NCI-H2029 treated with DMSO at 0.1 percent for 48 hours (cell line): ENCODE measurements at places on chromosomes 11 and 22.

DNA sequence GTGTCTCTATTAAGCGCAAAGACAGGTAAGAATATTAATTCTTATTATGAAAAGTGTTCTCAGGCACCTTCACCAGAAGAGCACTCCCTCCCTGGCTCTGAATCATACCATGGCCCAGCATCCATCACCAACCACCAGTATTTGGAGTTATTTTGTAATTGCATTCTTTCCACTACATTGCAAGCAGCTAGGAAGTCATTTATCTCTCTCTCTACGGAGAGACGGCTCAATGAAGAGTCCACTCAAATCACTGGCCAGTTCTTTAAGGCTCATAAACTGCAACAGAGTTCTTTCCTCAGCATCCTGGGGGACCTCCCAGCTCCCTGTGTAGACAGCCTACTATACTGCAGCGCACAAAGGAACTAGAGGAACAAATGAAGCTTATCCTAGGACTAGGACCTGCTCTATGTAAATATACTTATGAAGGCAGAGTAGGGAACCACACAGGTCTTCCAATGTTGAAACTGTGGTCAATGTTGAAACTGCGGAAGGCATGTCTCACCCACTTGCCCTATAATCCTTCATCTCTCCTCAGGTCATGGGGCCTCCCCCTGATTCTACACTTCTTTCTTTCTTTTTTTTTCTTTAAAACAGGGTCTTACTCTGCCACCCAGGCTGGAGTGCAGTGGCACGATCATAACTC is 63.4 kb downstream of the AAMDC start:
- DNase-seq: no peak

GRCh38 chr11:105862736-105863367 is 159.2 kb downstream of the MSANTD4 start:
- peak; percentile 70 for DNase-seq

DNA sequence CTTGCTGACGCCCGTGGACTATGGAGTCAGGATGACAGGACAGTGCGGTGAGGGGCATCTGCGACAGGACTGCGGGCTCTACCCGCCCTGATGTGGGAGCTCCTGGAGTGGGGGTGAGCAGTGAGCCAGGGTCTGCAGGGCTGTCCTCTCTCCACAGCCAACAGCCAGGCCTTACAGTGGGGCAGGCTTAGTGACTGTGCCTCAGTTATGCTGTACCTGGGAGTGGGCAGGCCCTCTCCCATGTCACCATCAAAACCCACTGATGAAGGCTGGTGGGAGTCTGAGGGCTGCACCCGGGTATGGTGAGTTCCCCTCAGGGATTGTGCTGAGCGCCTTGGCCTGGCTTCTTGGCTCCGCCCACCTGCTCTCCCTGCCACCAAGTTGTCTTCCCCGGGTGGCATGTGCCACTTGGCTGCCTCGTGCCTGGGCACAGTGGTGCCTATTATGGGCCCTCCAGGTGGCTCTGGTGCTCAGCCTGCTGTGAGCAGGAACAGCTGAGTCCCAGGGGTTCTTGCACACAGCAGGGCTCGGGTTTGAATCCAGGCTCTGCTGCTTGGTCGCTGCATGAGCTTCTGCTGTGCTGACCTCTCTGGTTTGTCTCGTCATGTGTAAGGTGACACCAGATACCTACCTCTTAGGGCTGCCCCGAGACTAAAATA is 4.1 kb upstream of the TRIOBP start:
- DNase-seq: no peak

DNA sequence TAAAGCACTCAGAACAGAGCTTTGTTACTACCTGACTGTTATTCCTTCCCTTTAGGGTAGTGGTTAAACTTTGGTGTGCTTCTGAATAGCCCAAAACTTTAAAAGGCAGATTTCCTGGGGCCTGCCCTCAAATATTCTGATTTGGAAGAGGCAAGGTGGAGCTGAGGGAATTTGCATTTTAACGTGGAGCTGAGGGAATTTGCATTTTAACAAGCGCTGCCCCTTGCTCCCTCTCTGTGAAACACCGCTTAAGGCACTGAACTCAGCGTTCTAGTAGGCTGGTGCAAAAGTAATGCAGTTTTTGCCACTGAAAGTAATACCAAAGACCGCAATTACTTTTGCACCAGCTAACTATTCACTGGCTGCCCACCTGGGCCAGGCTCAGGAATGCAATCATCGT is 35.0 kb downstream of the TPST2 start:
- no peak for DNase-seq

DNA sequence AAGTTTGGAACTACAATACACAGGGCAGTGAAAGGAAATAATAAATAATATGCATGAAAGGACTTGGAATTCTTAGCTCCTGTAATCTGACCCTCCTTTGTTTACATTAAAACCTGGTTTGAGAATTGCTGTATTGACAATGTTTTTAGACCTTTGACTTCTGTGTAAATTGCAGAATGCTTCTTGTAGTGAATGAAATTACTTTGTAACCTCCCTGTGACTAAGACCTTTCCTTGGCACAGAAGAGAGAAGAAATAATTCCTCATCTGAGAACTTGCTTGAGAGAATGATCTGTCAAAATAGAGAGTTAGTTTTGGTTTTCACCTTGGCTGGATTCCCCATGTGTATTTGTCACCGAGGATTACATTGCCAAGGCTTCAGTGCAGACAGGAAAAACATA is 640.0 kb upstream of the ANO5 start:
- peak; percentile 72 for DNase-seq

DNA sequence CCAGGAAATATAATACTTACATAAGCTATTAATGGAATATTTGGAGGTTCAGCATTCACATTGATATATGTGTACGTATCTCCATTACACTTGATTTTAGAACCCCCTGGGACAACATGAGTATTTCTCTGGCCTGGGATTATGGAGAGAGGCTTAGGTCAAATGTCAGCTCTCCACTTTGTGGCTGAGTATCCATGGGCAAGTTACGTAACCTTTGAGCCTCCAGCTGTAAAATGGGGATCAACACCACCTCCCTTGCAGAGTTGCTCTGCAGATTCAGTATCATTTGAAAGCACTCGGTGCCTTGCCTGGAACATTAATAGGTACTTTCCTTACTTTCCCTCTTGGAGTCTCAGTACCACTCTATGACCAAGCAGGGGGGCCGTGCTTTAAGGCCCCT is 33.2 kb downstream of the C22orf31 start:
- no peak for DNase-seq

- no peak for DNase-seq
Measured at GRCh38 chr11:70935006-70935768, 317.2 kb downstream of the SHANK2 start.

- no peak for DNase-seq
Measured at GRCh38 chr22:35554297-35554845, 13.7 kb downstream of the RASD2 start.

- peak; percentile 56 for DNase-seq
Measured at GRCh38 chr11:44775366-44775984, 48.7 kb downstream of the TSPAN18 start.

- no peak for DNase-seq
Measured at GRCh38 chr11:119845756-119846155, 116.8 kb upstream of the NECTIN1 start.

DNA sequence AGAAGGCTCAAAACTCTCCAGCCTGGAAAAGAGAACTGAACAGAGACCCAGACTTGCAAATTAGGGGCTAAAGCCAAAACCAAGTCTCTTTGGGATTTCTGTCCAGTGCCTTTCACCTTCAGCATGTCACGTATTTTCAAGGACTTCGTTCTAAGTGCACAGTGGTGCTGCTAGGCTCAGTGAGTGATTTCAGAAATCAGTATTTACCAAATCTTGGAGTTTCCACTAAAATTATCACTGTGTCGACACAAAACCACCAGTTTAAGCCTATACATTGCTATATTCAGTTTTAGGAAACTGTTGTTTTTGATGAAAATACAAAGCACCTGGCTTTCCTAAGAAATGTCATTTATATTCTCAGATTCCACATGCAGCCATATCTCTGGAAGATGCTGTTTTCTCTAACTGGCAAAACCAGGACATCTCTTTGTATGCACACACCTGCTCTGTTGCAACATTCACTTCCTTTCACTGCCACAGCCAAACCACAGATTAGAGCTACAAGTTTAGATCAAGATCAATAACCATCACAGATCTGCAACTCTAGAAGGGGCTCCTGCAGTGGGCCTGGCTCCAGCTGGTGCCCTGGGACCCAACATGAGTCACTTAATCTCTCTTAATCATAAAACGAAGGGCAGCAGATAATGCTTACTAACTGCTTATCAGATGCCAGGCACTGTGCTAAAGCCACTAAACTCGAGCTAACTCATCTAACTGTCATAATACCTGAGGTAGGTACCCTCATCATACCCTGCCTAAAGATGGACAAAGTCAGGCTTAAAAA is 22.3 kb downstream of the SMCO4 start:
- DNase-seq: no peak

GRCh38 chr11:121489823-121490222 is 37.1 kb upstream of the SORL1-AS1 start:
- DNase-seq: no peak

DNA sequence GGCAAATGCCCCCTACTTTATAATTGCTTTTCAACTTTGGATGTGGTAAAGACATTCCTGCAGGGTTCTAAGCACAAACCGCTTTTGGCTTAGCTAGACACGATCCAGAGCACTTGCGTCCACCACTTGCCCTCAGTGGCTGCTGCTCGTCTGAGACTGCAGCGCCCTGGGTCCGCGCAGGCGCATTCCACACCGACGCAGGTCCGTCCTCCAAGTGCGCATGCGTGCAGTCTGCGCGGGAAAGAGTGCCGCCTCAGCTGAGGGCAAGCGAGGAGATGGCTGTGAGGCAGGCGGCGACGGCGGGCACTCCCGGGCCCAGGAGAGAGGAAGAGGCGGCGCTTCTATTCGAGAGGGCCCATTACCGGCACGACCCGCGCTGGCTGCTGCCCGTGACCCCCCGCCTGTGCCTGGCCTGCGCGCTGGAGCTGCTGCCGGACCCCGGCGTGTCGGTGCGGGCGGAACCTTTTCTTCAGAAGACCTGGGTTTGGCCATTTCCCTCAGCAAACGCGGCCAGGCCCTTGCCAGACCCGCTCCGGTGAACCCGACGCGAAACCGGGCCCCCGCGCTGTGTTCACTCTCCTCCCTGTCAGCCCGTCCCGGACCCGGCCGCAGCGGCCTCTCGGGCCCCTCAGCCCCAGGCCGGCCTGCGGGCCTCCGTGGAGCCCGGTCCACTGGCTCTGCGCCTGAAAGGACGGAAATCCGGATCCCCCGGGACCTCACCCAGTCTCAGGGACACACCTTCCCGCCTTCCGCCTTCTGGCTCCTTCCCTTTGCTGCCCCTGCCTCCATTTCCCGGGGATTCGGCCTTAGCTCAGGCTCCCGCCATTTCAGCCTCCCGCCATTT is at the start of gene MEI1:
MEI1 (plus strand) TSS at position 240 of the 844 bp plus-strand sequence; CDS start at position 276, 36 bp downstream.
- DNase-seq: no peak

DNA sequence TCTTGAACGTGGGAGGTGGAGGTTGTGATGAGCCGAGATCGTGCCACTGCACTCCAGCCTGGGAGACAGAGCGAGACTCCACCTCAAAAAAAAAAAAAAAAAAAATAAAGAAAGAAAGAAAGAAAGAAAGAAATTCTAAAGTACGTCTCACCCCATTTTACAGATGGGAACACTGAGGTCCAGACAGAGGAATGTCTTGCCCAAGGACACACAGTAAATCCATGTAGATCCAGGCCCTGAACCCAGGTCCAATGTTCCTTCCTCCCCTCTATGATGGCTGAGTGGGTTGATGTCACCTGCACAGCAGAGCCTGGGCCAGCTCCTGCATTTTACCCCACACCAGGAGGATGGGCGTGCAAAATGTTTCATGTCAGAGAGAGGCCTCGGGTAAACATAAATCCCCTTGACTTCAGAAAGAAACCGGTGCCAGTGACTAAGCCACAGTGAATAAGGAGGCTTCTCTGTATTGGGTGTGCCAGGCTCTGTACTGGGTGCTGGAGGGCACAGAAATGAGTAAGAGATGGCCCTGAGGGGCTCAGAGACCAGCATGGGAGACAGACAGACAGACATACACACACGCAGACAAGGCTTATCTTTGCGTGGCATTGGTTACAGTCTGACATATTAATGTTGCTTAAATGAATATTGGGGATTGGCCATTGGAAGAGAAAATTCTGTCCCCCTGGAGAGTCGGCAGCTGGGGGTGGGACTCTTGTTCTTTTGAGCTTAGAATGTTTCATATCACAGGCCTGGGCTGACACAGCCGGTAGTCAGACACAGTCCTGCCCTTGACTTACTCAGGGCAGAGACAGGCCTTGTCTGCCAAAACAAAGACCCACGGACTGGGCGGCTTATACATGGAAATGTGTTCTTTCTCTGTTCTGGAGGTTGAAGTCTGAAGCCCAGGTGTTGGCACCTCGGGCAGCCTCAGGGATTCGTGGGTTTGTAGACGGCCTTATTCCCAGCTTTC is 105.4 kb downstream of the MIAT start:
- DNase-seq: no peak

GRCh38 chr11:67438158-67438902 is 848 bp upstream of the PTPRCAP start:
- DNase-seq: no peak

- no peak for DNase-seq
Measured at GRCh38 chr11:68264244-68264643, 7.5 kb downstream of the C11orf24 start.

- no peak for DNase-seq
Measured at GRCh38 chr11:16773981-16774935, 35.8 kb downstream of the C11orf58 start.

DNA sequence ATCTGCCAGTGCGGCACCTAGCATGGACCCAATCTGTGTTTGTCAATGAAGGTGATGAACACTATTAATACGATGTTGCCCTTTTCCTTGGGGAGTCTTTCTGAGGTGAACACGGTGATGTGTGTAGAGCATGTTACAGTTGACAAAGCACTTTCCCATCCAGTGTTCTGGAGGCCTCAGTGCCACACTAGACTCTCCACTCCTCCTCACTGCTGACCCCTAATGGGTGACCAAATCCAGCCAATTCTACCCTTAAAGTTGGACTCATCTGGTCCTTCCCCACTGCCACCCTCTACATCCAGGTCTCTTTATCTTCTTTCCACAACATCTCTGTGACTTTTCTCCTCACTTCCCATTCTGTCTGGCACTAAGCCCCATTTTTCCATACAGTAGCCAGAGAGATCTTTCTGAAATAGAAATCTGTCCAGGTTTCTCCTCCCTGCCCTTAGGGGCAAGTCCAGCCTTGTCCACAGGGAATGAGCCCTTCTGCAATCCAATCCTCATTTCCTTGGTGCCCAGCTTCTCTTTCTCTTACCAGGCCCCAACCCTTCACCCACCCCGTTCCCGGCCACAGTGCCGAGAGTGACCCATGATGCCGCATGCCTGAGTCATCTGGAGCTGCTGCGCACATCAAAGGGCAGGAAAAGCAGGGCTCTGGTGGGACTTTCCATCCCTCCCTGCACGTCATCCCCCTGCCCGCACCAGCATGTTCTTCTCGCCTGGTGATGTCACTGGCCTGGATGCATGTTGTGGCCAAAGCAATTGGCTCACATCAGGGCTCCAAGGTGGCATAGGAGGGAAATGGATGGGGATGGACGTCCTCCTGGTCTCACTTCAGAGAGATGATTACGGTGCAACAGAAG is 64.2 kb downstream of the RASSF10 start:
- DNase-seq: no peak

GRCh38 chr11:67441731-67442351 is 1.4 kb downstream of the CORO1B start:
- DNase-seq: no peak

- DNase-seq: no peak
Measured at GRCh38 chr11:6472934-6473333, 807 bp downstream of the TRIM3 start.

GRCh38 chr11:61969391-61969758 is 1.9 kb upstream of the FTH1 start:
- no peak for DNase-seq
